ENCODE measurements at places on chromosomes 16 and 17.

DNA sequence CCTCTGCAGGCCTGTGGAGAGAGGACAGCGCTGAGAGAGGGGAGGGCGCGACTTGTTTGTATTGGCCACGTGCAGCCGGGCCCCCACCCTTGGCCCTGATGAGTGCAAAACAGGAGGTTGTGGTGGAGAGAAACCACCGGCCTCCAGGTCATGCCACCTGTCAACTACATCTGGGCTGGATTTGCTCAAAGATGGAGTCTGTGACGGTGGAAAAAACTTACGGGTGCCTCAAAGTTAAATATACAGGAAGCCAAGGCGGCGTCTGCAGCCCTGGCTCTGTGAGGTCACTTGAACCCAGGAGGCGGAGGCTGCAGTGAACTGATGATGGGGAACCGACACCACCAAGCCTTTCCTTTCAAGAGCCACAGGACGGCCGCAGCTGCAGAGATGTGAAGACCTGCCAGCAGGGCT, 15.7 kb downstream of the C16orf74 start:
- no peak for DNase-seq

GRCh38 chr16:8888951-8889892, 7.1 kb downstream of the LITAFD start:
- no peak for DNase-seq

- DNase-seq: peak; percentile 81
These were observed 53.1 kb upstream of the ABCC11 start for GRCh38 chr16:48300391-48300856.

DNA sequence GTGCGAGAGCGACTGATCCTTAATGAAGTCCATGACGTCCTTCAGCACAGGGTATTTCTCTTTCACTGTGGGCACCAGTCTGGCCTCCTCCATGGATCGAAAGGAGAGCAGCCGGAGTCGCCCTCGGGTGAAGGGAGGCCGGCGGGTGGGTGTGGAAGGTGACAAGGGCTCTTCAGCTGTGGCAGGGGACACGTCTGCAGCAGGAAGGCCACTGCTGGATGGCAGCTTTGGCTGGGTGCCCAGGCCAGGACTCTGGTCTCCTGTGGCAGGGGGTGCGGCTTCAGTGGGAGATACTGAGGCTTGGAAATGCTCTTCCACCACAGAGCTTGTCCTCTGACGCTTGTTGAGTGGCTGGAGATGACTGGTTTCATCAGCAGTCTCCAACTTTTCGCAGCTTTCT, 78.5 kb downstream of the ZZEF1 start:
- DNase-seq: no peak

DNA sequence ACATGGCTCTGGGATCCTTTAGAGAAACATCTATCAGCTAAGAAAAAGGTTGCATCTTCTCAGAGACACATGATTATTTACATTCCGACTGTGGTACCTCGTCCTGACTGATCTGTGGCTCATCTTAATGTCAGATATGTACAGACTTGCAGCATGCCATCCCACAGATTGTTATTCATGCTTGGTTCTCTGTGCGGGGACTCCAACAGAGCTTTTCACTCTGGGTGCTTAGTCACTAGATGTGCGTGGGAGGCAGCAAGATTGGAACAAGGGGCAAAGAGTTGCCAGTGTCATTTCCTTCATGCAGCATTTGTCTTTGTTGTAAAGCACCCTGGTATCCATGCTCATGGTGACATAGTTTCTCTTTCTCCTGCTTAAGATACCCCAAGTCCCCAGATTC, 179.1 kb upstream of the CACNG5 start:
- DNase-seq: peak; percentile 61

DNA sequence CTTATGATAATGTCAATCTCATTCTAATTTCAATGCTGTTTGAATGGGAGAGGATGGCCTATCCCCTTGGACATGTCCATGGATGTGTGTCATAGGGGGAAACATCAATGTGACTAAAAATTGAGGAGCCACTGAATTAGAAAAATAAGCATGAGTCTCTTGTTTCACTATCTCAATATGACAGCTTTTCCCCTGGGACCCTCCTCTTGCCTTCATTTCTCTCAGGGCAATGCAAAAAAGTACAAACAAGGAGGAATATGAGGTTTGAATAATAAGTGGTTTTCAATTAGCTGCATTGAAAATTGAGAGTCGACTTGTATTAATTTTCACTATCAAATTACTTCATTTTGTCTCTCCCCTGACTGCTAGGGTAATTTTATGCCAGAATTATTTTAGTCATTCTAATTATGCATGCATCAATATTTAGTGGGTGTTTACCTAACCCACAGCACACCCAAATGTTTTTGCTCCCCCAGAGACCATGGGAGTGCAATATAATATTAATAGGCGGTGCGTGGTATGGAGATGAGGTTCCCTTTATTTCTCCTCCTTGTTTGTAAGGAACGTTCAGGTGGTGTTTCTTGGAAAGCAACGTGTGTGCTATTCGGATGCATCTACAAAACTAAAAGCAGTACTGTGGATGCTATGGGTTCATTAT, 6.8 kb upstream of the SDR42E1 start:
- no peak for DNase-seq

DNA sequence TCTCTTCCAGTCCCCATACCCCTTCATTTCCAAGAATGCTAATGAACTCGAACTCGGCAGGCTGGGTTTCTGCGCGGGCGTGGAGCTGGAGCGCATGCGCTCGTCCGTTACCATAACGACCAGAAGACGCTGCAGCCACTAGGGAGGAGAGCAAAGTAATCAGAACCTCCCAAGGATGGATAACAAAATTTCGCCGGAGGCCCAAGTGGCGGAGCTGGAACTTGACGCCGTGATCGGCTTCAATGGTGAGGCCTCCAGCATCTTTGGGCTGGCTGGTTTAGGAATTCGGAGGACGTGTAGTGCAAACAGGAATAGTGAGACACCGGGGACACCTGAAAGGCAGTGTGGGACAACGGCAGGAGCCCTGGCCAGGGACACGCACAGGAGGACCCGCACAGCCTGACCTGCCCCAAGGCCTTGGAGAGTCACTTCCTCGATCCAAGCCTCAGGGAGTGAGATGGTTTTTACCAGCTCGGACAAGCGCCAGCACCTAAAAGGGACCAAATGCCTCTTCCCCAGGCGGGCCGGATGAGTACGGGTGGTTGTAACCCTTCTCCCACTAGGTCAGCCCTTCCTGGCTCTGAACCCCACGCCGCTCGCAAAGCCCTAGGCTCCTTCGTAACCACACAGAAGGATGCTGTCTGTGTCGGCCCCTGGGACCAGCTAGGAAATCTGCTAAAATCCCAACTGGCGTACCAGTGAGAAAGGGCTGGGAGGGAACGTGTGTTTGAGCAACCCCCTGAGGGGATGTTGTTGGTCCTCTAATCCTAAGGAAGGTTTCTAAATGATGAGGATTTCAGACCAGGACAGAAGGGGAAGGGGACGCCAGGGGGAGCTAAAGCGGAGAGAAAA, at the start of gene CFAP52:
CFAP52 (plus strand) TSS at position 122 of the 852 bp plus-strand sequence; CDS start at position 176, 54 bp downstream.
- peak; percentile 82 for DNase-seq

GRCh38 chr17:81621494-81622130, 15.3 kb downstream of the NPLOC4 start:
- DNase-seq: no peak

- peak; percentile 78 for DNase-seq
These were observed 23.7 kb downstream of the HELZ start for GRCh38 chr17:67221062-67221998.

DNA sequence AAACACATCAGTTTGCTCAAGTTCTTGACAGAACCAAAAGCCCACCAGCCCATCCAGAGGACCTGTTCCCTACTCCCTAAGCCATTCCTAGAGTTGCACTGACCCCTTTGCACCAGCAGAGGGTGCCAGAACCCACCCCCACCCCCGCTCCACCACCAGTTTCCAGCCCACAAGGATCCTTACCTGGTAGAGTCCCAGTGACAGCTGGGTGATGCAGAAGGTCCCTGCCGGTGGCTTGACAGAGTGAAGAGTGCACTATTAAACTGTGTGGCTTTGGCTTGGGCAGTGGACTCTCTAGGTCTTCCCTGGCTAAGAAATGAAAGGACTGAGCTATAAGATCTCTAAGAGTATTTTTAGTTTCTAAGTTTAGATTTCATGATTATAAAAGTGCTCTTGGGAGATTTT, 73.3 kb upstream of the MTMR4 start:
- peak; percentile 50 for DNase-seq

- peak; percentile 57 for DNase-seq
These were observed 67.0 kb downstream of the PITPNC1 start for GRCh38 chr17:67443931-67444595.

DNA sequence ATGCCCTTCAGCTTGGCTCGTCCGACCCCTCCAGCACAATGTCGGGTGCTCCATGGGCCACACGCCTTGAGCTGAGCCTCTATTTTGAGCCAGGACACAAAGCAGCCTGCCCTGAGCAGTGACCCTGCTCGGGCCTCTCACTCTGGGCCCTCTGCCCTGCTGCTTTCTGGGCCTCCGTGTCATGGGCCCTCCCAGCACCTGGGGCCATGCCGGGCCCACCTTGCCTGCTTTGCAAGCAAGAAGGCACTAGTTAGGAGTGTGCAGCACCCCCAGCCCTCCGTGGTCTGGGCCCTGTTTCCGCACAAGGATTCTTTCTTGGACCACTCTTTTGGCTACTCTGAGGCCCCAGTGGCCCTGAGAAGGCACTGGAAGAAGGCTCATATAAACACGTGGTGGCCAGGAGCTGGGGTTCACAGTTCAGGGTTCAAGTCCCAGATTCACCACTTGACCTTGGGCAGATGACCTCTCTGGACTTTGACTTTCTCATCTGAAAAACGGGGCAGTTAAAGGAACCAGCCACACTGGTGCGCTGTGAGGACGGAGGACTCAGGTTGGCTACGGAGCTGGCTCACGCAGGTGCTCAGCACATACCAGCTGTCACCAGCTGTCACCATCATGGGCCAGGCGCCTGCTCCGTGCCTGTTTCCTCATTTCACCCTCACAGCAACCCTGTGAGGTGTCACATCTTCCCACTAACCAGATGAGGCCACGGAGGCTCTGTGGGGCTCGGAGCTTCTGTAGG, 166.0 kb upstream of the GSE1 start:
- no peak for DNase-seq

DNA sequence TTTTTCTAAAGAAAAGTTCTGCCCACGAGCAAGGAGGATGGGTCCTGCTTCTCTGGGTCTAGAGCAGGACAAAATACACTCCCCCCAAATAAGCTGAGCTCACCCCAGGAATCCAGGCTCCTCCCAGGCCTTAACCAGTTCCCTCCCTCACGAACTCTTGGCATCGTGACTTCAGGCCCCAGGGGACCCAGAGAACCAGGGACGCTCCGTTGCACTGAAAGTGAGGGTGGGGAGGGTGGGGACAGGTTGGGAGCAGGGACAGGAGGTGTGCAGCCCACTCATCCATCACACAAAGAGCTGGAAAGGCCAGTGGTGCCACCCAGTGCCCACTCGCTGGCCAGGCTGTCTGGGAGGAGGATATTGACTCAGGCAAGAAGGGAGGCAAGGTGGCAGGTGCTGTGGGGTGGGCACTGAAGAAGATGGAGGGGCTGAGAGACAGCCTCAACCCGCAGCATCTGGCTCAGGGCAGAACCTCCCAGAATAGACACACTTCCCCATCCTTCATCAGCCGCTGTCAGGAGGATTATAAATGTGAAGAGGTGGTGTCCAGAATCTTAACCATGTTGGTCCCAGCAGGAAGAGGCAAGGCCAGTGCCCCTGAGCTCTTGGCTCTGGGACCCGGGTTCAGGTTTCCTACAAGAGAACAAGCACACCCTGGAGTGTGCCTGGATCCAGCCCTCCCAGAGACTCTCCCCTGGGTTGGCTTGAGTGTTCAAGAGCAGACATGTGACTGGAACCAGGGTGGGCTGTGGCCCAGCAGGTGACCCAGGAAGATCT, 67.9 kb upstream of the RPL38 start:
- no peak for DNase-seq

GRCh38 chr16:86384263-86384649, 126.1 kb upstream of the FOXF1 start:
- DNase-seq: peak; percentile 44

- DNase-seq: peak; percentile 28
These were observed 23.8 kb downstream of the TBC1D3B start for GRCh38 chr17:36152639-36153120.

GRCh38 chr17:45146592-45146889, 1.7 kb upstream of the HEXIM1 start:
- DNase-seq: no peak

DNA sequence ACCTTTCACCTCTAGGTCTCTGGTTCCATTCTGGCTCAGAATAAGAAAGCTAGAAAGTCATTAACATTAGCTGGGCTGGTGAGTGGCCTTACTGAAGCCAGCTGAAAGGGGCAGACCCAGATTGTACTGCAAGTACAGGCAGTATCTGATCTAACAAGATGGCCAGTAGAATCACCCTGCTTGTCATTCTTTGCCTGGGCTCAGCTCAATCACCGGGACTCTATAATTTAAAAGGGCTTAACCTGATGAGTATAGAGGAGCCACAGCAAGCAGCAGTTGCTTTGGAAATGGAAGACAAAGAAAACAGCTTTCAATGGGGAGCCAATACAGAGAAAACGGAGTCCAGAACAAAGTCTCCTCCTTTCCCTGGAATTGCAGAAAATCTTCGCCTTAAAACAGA, 13.6 kb downstream of the CDH8 start:
- DNase-seq: no peak

- DNase-seq: no peak
These were observed 359.7 kb downstream of the CDH11 start for GRCh38 chr16:64762211-64762610.

- no peak for DNase-seq
These were observed 1.0 kb upstream of the EPN3 start for GRCh38 chr17:50531428-50532025.

DNA sequence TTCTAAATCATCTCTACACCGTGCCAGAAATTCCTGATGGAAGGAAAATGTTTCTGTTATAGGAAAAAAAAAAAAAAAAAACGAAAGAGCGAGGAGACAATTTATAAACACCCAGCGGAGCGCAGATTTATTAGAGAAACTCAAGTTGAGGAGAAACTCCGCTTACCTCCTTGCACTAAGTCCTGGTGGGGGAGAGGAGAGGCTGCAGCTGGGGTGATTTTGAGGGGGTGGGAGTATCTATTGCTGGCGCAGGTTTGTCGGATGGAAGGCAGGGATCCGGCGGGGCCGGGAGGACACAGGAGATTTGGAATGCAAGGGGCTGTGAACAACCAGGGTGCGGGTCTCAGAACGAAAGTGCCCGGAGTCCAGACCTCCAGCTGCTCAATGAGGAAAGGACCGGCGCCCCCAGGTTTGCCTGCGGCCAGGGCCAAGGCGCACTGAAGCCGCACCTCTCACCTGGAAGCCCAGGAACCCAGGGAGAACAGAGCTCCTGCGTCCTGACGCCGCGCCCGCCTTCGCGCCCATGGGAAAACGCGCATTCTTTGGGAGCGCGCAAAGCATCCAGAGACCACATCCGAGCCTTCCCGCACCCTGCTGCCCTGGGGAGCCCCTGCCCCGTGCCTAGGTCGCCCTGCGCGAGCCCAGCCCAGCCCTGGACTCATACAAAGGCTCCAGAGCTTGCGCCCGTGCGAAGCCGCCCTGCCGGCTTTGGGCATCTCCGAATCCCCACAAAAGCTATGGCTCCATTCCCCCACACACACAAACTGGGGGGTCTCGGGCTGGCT, 2.6 kb upstream of the HOXB8 start:
- DNase-seq: no peak

GRCh38 chr16:21667575-21667974, 3.8 kb downstream of the OTOA start:
- no peak for DNase-seq

- peak; percentile 73 for DNase-seq
These were observed 997 bp downstream of the ACADVL start for GRCh38 chr17:7220593-7221277.
